ENCODE measurements at places on chromosomes 3 and 15.

DNA sequence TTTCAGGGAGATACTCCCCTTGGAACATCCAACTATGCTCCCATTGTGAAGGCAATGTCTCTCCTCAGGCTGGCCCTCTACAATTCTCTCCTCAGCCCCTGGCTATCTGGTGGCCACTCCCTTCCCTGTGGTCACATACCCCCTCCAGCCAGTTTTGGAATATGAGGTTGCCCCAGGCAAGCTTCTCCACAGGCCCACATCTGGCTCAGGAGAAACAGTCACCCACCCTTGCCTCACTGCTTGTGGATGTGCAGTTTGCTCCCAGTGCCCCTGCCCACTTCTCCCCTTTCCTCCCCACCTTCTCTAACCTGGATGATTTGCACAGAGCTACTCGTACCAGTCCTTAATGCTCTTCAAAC lies 15.7 kb upstream of the TIPARP start:
- DNase-seq, result no peak

GRCh38 chr3:31132132-31132769 lies 237.8 kb upstream of the GADL1 start:
- no peak for DNase-seq

- DNase-seq, result no peak
Measured at GRCh38 chr3:66602237-66602636, 101.4 kb upstream of the LRIG1 start.

GRCh38 chr3:147758771-147759170 lies 349.6 kb downstream of the ZIC1 start:
- no peak for DNase-seq

DNA sequence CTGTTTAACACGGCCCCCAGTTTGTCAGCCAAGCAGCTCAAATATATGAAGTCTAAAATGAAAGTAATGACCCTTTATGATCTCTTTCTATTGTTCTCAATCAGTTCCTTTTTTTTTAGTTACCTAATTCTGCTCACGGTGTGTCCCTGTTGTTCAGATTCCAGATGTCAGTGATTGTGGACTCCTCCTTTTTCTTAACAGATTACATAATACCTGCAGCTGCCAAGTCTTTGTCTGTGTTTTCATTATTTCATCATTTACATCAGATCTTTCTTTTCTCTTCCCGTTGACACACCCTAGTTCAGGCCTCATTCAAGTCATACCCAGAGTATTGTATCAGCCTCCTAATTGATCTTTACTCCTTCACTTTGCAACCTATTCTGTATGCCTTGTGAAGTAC lies 56.1 kb upstream of the SKIL start:
- no peak for DNase-seq

DNA sequence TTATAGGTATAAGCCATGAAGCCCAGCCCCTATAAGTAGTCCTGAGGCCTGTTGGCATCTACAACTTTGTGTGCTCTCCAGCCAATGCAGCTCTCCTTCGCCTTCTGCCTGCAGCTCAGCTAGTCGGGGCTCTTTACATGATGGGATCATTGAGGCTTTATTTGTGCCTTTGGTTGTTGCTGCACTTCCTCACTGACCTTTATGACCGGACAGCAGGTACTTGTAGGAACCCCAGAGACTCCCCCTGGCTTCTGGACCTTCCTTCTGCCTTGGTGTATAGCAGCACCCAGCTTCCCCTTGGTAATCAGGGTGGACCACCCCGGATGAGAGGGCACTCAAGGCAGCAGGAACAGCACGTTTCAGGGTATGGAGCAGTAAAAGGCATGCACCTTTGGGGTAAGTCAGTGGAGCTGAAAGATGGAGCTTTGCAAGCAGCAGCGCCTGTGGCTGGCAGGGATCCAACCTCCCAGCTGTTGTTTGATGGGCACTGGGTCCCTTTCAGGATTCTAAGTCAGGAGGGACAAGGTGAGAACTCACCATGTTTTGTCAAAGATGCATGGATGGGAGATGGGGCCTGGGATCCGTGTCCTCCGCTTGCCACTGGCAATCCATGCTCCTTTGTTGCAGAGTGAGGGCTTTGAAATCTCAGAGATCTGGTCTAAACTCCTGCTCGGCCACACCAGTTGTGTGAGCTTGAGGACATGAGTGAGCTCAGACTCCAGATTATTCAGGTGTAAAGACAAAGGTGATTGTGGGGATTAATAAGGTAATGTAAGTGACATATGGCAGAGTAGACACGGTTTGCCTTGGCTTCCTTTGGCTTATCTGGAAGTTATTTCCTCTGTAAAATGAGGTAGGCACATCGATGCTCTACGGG lies 65.1 kb upstream of the KLF13 start:
- no peak for DNase-seq

GRCh38 chr15:71316911-71317310 lies 201.6 kb downstream of the THSD4 start:
- no peak for DNase-seq

Measured in SHP77 treated with DMSO at 0.1 percent for 48 hours (cell line).